ENCODE measurements at places on chromosomes 2 and 18.

- peak; percentile 19 for DNase-seq
Measured at GRCh38 chr2:110993557-110994231, 127.0 kb upstream of the BCL2L11 start.

- no peak for DNase-seq
Measured at GRCh38 chr18:58458304-58458703, 170.6 kb downstream of the ALPK2 start.

DNA sequence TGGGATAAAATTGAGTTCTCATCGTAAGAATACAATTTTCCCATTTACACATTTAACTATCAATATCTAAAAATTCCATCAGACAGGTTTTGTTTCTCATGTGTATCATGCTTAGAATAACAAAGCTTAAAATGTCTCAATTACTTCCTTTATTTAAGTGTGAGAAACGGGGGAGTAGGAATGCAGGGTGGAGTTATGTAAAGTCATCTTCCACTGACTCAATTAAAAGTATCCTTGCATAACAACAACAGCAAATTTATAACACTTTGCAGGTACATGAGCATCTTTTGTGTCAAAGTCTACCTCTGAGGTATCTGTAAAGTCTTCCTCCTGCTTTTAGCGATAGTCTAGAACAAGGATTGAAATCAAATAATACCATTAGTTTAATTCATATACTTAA, 327.1 kb downstream of the EPHA4 start:
- no peak for DNase-seq

DNA sequence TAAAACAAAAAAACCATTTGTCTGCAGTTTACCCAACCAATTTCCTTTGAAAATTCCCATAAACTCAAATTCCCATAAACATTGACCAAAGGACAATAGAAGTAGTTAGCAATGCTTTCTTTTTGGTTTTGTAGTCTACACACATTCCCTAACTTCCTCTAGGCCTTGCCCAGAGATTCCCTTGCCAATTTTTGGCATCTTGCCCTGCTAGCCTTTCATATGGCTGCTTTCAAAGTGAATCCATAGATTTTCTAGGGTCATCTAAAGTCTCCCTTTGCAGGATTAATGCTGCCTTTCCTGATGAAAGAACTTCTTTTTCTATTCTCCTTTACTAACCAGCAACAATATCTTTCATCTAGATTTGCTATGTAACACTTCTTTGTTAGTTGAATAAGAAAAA, 33.4 kb downstream of the THSD7B start:
- DNase-seq = no peak

DNA sequence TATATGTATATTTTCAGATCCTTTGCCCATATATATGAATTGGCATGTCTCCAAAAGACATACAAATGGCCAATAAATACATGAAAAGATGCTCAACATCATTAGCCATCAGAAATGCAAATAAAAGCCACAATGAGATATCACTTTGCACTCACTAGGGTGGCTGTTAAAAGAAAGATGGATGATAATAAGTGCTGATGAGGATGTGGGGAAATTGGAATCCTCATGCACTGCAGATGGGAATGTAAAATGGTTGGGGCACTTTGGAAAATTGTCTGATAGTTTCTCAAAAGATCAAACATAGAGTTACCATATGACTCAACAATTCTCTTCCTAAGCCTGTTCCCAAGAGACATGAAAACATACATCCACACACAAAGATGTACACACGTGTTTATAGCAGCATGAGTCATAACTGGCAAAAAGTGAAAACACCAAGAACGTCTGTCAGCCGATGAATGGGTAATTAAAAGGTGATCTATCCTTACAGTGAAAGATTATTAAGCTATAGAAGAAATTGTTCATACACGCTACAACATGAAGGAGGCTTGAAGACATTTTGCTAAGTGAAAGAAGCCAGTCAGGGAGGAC, 19.7 kb downstream of the NGEF start:
- peak; percentile 13 for DNase-seq

DNA sequence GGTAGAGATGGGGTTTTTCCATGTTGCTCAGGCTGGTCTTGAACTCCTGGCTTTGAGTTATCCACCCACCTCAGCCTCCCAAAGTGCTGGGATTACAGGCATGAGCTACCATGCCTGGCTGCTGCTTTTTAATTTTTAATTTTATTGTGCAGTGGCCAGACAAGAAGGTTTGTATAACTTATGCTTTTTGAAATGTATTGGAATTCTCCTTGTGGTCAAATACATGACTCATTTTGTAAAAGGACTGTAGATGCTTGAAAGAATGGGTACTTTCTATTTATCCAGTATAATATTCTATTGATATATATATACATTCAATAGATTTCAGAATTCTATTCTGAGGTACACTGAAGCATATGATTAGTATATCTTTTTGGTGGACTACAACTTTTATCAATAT, 82.6 kb upstream of the ST3GAL5 start:
- DNase-seq = no peak

GRCh38 chr2:860259-860855, 90.3 kb upstream of the SNTG2 start:
- no peak for DNase-seq

- no peak for DNase-seq
Measured at GRCh38 chr2:51000849-51001617, 30.9 kb downstream of the NRXN1 start.

GRCh38 chr18:523561-523960, 23.1 kb upstream of the COLEC12 start:
- peak; percentile 38 for DNase-seq

DNA sequence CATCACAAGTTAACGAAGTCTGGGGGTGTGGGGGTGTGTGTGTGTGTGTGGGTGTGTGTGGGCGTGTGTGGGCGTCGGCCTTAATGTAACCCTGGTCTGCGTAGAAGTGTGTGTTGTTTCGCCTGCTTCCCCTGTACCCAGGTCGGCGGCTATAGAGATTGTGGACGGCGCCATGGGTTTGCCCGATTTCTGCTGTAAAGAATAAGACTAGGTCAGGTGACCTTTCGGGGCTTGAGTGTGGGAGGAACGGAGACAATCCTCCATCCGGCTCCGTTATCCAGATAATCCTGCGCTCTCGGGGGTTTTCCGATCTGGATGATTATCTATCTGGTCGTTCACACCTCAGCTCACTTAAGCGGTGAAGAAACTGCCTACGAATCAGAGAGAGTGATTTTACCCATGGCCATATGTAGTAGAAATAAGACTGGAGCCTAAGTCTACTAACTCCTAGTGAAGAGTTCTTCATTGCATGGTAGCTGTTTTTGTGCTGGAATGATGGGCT, 543 bp downstream of the HADHB start:
- peak; percentile 45 for DNase-seq

GRCh38 chr18:44742718-44743311, 62.1 kb downstream of the SETBP1 start:
- no peak for DNase-seq

DNA sequence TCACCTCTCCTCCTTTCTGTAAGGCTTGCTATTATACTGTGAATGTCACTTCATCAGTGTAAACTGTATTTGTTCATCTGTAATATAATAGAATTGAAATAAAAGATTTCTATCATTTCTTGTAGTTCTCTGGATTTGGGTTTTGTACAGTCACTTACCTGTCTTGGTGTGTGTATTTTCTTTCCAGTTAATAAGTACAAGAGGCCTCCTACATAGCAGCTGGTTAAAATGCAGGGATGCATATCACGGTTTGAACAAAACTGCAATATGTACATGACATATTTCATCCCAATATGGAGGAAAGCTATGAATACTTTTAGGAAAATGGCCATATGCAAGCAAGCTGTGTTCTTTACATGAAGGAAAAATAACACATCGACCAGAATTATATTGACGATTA, 5.4 kb upstream of the STAT1 start:
- no peak for DNase-seq

DNA sequence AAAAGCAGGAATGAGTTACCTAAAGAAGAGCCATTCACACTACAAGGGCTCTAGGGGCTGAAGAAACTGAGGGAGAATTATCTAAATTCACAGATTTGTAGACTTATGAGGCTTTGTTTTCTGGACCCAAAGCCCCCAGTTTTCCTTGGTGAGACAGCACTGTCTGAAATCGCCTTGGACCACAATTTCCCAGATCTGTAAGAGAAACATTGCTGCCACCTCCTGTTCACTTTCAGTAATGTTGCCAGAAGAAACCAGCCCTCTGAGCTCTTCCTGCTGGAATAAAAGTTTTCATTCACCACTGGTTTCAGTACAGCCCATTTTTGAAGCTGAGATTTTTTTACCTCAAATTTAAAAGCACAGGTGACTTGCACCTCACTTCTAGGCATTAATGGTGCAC, 169.2 kb downstream of the CDH20 start:
- DNase-seq = peak; percentile 44

DNA sequence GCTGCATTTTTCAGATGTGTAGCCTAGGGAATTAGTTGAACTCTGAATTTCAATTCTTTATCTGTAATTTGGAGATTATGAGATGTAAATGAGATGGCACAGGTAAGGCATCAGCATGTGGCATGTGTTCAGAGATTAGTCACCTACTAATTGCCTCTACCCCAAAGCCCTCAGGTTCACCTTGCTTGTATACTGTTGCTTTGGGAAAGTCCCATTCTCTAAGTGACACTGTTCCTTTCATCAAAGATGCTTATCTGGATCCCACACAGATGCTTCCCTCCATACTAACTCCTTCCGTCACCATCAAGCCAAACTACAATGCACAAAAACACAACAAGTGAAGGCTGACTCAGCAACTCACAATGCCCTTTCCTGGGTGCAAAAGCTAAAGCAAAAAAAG, 143.7 kb downstream of the LRATD1 start:
- DNase-seq = no peak

- DNase-seq = no peak
Measured at GRCh38 chr2:203959265-203959664, 22.7 kb downstream of the ICOS start.

DNA sequence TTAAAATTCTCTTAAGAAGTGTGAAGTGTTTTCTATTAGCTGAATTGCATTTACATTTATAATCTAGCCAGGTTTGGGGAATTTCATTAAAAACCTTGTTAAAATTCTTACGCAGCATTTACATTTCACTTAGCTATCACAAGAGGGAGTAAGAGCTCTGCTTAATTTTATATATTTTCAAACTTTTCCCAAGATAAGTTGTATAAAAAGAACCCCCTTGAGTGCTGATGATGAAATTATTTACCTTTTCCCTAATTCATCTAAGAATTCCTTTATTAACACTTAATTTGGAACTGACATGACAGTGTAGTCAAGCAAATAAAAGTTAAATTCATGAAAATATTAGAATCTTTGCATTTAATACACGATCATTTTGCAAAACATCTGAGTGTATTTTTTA, 54.2 kb upstream of the ZSWIM2 start:
- DNase-seq = no peak

DNA sequence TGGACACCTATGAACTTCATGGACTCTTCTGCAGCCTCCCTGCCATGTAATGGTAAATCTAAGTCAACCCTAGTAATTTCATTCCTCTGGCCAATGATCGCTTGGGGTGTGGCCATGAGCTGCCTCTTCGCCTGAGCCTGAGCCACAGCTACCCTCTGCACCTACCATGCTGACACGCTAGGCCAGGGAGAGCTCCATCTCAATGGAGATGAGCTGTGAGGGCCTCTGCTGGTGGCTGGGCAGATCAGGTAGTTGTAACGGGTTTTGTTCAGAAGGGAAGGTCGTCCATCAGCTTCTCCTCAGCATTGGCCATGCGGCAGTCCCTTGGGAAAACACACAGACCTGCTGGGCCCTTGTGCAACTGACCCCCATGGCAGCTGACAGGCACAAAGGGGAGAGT, 24.4 kb downstream of the MPHOSPH10 start:
- DNase-seq = peak; percentile 14

DNA sequence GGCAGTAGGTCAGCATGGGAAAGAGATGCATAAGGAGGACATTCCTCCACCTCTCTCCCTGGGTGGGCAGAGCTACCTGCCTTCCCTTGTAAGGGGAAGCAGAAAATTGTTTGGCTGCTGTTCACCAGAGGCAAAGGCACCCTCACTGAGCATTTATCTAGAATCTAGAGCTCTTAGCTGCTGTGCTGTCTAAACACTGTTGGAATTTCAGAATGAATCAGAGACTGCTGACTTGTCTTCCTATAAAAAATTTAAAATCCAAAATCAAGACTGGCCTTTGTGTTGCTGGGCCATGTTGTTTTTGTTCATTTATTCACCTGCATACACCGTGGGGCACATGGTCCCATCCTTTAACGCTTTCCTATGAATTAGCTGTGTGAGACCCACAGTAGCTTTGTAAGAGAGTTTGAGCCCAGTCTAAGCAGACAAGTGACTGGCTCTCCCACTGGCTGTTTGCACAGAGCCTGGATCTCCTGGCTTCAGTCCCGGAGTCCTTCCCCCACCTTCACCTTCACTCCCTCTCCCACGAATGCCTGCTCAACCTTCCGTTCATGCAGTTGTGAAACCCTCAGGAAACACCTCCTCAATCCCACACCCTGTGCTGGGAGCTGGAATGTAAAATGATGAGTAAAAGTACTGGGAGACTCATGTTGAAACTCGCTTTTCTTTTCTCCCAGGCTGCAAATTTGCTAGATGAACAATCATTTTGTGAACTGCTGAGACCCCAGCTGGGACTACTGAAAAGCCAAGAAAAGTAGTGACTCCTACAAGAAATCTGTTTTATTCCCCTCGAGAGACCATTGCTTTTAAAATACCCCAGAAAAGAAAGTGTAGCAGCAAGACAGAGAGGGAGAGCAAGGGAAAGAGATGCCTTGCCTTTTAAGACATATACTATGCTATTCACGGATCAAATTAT, 76.2 kb downstream of the FAM168B start:
- peak; percentile 98 for DNase-seq

- no peak for DNase-seq
Measured at GRCh38 chr2:129689653-129690448, 289.6 kb upstream of the RAB6C start.

DNA sequence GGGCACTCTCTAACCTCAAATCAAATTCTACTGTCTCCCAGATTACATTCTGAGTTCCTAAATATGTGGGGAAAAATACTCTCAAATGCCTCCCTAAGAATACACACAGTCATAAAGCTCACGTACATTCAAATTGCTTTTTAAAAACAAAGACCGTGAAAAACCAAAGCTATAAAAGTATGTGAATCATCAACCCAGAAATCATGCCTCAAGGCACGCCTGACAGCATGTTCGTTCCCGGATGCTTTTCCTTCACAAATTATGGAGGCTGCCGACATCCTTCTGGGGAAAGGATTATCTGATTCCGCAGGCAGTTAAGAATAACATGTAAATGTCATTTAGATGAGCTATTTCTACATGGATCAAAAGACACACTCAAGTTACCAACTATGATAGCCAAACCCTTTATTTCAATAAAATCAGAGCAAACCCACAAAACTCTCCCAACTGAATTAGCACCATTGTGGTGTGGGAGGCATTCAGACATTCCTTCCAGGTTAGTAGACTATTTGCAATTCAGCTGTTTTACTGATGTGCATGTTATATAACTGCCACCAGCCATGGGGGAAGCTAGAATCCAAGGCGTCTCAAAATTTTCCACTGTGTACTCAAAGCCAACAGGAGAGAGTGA, 398.2 kb upstream of the TRIB2 start:
- peak; percentile 67 for DNase-seq

- peak; percentile 44 for DNase-seq
Measured at GRCh38 chr2:200305797-200306195, 697 bp upstream of the SPATS2L start.
